Stimulated activated CD8-positive, alpha-beta memory T cell treated with anti-CD3 and anti-CD28 coated beads, Interleukin-4, amount 100 ng/mL, for 1 hour (primary cell): ENCODE measurements at places on chromosomes 11 and 22.

DNA sequence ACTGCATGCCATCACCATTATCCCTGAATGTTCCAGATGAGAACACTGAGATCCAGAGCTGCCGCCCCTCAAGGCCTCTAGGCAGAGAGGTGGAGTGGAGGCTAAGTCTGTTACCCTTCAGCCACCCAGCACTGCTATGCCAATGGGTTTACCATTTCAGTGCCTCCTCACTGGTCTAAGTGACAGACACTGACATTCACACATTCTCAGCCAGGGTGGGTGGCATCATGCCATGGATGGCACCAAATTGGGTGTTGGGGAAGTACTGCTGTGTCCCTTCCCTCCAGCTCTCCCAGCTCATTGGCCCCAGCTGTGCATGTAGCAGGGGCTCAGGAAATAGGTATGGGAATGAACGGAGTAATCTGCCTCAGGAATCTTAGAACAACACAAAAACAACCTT, 96.8 kb upstream of the PLET1 start:
- no peak for DNase-seq

DNA sequence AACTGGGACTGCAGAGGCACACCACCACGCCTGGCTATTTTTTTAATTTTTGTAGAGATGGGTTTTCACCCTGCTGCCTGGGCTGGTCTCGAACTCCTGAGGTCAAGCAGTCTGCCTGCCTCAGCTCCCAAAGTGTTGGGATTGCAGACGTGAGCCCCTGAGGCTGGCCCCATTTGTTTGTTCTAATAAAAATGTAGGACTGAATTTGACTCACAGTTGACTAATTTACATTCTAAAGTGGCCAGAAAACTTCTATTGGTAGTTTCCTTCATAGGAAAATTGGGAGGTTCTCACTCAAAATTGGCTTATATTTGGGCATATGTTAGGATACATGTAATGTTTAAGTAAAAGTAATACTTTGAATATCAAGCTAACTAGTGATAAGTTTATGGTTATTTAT, 35.0 kb downstream of the PPFIA1 start:
- no peak for DNase-seq

DNA sequence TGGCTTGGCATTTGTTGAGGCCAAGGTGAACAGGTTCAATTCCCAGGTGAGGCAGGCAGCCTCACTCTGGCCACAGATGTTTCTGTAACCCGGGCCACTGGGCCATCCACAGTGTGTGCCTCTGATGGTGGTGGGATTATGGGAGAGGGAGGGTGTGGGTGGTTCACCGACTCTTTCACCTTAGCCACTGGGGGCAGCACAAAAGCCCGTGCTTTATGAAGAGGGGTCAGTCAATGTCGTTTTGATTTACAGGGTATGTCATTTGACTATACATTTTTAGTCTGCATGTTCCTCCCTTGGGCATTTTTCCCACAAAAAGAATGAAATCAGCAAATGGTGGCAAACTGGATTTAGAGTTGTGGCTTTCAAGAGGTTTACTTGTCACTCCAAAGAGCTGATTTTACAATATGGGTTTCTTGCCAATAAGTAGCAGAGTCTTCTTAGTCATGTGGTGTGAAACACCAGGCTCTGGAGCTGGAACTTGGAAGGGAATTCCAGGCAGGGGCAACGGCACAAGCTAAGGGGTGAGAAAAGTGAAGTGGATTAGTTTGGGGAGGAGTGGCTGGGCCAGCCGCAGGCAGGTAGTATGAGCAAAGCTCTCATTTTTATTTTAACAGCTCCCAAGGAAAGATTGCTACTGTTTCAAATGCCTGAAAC, 217.8 kb upstream of the ZBED5 start:
- no peak for DNase-seq

DNA sequence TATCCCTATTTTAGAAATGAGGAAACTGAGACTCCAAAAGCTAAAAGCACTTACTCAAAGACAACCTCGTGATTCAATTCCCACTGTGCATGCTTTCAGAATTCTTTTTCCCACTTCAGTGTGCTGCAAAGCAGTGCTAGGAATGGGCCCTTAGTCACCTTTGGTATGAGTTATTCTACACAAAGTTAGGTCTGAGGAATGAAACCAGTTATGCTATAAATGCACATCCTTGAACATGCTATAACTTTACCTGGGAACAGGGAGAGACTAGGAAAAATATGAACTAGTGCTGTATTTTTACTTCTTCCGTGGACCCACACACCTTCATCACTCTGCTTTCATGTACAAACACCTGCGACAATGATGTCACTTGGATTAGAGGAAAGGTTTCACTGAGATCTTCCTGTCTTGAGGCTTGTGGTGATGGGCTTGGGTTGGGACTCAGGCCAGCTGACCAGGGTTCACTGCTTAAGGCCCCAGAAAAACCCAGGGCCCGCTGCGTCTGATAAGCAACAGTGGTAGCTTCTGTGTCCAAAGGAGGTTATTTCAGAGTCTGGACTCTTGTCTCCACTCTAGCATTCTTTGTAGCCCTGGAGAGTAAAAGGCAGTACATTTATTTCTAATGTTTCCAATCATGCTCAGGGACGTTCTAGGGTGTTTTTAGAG, 81.6 kb downstream of the ZC3H12C start:
- DNase-seq: no peak

DNA sequence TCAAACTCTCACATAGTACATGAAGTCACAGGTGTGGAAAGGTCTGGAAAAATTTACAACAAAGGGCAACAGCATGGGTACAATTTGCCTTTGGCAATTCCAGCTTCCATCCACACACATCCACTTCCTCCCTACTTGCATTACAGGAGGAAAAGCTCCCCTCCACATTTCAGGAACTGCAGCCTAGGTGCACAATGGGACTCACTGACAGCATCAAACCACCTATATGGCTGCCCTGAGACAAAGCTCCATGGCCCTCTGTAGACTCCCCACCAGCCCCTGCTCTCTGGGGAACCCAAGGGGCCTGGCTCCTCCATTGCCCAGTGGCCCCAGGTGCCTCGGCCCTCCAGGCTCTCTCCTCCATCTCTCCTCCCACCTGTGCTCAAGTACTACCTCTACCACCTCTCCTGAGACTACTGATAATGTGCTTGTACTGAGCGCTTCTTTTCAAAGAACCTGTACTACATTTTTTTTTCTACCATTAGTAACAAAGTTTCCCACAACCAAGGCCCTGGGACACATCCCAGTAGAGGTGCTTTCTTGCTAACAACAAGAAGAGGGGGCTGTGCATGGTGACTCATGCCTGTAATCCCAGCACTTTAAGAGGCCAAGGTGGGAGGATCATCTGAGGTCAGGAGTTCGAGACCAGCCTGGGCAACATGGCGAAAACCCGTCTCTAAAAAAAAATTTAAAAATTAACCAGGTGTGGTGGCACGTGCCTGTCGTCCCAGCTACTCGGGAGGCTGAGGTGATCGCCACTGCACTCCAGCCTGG, 4.9 kb downstream of the YPEL1 start:
- no peak for DNase-seq

GRCh38 chr11:1765871-1766718, 2.4 kb upstream of the CTSD start:
- no peak for DNase-seq

DNA sequence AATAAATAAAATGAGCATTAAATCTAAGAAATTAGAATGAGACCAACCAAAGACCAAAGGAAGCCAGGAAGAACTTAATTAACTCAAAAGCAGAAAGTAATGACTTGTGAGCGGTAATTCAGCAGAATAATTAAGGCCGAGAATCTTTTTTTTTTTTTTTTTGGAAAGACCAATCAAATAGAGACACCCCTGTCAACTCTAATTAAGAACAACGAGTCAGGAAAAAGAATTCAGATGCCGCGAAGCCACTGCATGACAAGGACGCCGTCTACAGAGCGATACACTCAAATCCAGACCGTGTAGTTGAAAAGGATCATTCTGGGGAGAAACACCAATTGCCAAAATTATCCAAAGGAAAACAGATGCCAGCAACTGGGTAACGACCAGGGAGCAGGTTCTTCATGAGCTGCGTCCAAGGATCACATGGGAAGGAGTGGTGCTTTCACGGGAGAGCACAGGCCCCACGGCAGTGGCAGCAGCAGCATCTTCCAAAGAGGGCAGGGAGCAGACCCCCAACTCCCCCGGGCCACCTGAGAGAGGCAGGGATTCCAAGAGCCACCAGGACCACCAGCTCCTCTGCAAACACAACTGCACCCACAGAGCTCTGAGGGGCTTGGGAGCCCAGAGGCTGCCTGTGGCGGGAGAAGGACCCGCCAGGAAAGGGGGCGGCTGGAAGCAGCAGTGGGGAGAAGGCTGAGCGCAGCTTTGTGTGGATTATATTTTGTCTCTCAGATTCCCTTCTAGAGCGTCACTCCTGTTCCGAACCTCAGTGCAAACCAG, 469.8 kb downstream of the BRD1 start:
- no peak for DNase-seq

GRCh38 chr11:121681550-121682268, 228.9 kb upstream of the SORL1-AS1 start:
- DNase-seq: no peak
